Activated CD8-positive, alpha-beta memory T cell treated with anti-CD3 and anti-CD28 coated beads for 1 hour (primary cell): ENCODE measurements at places on chromosomes 12 and 14.

DNA sequence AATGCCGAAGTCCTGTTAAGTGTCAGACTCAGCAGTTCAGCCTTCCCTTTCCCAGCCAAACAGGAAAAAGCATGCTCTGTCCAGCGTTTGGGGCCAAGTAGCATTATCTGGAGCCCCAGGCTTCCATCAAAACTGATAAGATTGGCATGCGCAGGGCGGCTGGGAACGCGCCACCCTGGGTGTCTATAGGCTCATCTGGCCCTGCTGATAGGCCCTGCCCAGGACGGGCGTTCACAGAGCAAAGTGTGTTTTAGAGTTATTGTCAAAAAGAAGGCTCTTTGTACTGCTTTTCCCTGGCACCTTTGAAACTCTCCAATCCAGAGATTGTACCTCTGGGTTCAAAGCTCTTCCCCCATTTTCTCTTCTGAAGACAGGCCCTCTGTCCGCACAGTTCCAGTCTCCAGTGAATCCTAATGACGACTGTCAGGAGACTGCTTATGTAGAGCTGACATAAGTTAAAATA is at the start of gene ART4:
Gene ART4 (minus strand): TSS at position 102 of the 463 bp plus-strand sequence. CDS start 413 bp downstream, outside the sequence.
- no peak for DNase-seq

DNA sequence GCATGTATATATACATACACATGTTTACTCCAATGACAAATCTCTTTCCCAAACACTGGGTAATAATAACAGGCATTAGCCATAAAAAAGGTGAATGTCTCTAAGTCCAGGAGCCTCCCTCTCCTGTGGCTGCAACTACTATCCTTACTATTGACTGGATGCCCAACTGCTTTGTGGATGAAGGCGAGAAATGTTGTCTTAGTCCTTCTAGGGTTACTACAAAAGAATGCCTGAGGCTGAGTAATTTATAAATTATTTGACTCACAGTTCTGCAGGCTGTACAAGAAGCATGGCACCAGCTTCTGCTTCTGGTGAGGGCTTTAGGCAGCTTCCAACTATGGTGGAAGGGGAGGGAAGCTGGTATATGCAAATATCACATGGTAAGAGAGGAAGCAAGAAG is 366.0 kb upstream of the DDHD1 start:
- no peak for DNase-seq

- DNase-seq: no peak
Measured at GRCh38 chr12:56119361-56119796, 1.3 kb downstream of the ZC3H10 start.

DNA sequence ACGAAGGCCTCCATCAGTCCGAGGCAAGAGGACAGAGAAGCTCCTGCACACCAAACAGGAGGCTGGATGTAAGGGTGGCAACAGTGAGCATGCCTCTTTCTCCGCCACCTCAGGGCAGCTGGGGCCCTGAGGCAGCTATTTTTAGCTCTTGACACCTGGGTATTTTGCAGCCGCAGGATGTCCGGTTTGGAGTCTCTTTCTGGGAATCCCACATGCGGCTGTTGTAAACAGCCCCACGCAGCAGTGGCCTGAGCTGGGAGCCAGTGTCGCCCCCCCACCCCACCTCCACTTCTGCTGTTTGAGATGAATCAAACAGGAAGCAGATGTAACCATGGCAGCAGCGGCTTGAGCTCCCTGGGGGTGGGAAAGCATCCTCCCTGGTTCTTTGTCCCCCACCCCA is 11.7 kb downstream of the HDAC7 start:
- no peak for DNase-seq

DNA sequence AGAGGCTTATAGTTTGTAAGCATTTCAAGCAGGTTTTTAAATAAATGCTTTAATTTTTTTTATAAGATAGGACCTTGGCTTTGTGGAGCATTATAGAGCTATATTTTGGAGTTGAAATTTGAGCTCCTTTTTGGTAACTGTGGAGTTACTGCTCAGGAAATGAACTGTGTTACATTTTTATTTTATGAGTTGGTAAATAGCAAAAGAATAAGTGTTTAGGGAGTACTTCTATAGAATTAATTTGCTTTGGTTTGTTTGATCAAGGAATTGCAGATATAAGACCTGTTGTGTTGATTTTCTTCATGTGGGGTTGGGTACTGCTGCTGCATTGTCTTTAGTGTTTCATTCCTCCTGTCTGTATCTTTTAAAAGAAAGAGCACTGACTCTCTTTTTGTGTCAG is 3.5 kb downstream of the ATP2A2 start:
- no peak for DNase-seq

DNA sequence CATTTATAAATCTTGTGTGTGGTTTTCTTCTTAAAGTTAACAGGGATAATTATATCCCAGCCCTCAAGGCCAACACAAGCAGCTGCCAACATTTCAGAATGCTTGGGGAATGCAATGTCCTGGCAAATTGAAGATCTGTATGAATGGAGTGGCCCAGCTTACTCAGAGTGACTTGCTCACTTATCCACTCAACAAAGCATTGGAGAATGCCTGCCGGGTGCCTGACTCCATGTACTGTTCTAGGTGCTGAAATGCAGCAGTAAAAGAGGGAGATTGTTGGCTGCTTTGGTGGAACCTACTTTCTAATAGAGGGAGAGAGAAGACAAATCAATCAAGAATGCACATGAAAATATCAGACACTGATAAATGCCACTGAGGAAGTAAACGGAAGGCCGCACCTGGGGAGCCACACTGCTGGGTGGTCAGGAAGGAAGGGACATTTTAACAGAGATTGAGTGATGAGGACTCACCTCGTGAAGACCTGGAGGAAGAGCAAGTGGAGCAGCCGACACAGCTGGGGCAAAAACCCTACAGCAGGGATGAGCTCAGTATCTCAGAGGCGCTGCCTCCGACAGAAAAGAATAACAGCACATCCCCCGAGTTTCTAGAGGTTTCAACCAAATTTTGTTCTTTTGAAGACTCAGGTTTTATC is 61.2 kb upstream of the VASH1 start:
- no peak for DNase-seq

DNA sequence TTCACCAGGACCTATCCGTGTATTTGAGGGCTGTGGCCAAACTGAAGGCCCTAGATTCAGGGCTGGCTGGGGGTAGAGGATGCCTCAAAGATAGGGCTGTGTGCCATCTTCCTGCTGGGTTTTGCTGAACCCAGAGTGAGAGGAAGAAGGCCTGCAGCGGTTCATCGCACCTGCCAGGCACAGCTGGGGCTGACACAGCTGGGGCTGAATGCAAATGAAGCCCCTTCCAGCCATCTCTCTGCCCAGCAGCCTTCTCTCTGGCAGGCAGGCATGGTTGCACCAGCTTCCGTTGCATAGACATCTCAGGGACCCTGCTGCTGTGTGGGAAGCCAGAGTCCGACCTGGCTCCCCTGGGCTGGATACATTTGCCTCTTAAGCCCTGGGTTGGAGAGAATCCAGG is 152.4 kb downstream of the TSPAN9 start:
- no peak for DNase-seq

- peak; percentile 5 for DNase-seq
Measured at GRCh38 chr12:29103539-29103974, 45.5 kb upstream of the FAR2 start.

DNA sequence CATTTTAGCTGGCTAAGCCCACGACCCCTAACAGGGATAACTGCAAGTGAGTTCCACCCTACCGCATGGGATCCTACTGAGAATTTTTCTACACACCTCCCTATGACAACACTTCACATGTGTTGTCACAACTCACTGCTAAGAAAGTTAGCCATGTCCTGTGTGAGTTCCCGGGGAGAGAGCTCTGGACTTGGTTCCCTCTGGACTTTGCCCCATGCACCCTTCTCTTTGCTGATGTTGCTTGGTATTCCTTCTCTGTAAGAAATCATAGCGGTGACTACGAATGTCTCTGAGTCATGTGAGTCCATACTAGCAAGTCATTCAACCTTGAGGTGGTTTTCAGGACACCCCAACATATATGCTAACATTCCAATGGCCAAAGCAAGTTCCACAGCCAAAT is 9.5 kb upstream of the CDKN3 start:
- DNase-seq: no peak

GRCh38 chr12:111322336-111323250 is 46.3 kb downstream of the PHETA1 start:
- DNase-seq: no peak

DNA sequence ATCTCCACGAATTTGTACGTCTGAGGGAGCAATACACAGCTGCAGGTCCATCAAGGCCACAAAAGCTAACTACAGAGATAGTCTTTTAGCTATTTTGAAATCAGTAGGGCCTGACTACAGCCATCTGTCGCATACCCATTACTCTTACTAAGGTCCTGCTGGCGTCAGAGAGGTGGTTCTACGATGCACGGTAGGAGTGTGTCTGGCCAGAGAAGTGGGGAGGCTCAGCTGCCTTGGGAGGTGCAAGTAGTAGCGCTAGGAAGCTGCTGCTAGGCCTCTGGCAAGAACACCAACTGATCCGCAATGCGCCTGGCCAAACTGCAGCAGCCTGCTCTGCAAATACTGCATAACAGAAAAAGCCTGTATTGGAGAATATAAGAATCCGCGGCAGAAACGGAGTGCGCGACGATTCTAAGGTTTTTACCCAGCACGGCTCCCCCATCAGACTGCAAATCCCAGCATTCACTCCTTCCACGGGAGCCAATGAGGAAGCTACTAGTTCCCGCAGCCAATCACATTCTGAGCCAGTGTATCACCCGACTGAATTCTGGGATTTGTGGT is 743 bp upstream of the CAND1 start:
- DNase-seq: peak; percentile 62

- DNase-seq: no peak
Measured at GRCh38 chr14:52395728-52396127, 81.6 kb downstream of the PTGER2 start.

GRCh38 chr12:52498946-52499345 is 5.9 kb upstream of the KRT6A start:
- DNase-seq: no peak

DNA sequence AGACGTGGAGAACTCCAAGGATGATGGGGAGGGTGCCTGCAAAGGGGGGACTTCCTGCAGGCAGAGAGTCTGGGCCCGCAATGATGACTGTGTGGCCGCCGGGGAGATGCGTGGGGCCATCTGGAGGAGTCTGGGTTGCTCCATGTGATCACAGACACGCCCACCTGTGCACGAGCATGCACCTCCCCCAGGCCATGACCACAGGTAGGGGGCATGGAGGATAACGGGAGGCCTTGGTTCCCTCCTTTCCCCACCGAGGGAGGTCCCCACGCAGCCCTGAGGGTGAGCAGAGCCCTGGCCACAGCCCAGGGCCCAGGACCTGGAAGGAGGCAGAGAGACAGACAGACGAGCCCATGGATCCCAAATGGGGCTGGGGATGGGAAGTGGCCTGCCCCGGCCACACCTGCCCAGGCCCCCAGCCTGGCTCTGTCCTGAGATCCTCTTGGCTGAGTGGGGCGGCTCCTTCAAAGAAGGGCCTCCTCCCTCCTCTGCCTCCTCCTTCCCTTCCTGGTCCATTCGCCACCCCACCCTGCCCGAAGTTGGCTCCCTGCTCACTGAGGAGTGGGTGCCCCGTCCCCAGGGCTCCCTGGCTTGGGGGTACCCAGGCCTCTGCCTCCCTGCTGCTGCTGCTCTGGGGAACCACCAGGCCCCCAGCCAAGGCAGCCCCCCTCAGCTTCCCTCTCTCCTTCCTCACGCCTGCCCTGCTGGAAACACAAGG is 138.2 kb downstream of the CALM1 start:
- DNase-seq: no peak

- no peak for DNase-seq
Measured at GRCh38 chr12:110957652-110958051, 37.3 kb upstream of the MYL2 start.

DNA sequence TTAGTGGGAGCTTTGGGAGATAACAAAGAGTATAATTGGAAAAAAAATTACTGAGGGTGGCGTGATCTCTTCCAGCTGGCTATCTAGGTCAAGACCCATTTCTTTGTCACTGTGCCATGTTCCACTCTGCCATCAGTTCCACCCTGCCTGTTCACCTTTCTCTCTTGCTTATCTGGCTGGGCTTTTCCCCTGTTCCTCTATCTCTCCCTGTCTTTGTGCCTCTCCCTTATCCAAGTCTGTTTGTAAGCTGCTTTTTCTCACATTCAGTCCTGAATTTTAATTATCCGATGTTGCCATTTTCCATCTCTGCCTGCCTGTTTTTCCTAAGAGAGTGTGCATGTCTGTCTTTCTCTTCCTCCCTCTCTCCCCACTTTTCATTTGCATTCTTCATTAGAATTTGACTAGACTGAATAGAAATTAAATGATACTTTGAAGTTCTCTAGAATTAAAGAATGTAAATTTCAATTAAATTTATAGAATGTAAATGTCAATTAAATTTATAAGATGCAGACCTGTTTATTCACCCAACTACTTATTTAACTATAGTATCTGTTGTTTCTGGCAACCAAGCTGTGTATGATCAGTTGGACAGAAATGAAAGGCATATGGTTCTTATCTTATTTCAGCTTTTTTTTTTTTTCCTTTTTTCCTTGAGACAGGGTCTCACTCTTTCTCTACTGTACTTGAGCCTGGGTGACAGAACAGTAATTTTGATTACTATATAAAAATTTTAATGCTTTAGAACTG is 40.9 kb upstream of the A2ML1 start:
- no peak for DNase-seq

DNA sequence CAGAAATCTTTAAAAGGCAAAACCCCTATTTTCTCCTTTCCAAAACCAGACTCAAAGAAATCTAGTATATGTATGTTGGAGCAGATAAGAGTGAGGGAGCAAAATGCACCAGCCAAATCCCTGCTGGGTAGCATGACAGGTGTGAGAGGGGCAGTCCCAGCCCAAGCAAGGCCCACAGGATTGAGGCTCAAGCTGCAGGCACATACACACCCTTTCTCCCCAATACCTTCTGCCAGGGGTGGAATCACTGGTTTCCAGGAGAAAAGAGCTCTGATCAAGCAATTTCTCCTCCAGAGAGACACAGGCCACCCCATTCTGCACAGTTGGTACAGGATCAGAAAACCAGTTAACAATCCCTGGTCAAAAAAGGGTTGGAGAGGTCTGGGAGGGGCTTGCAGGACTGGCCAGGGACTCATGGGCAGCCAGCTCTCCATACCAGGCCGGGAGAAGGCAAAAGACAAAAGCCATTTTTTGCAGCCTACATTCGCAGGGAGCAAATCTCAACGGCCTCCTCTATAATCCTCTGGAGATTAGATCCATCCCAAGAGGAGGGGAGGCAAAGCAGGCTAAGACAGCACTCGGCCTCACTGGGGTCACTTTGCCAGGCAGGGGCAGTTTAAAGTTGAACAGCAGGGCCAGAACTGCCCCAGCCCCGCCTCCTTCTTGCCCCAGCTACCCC is 2.1 kb downstream of the KMT2D start:
- DNase-seq: no peak

- DNase-seq: peak; percentile 27
Measured at GRCh38 chr12:110661337-110661972, 27.5 kb downstream of the HVCN1 start.

- DNase-seq: no peak
Measured at GRCh38 chr12:2551412-2551900, 243.3 kb upstream of the FKBP4 start.

GRCh38 chr12:118682656-118683055 is 298.7 kb upstream of the SRRM4 start:
- DNase-seq: no peak

- no peak for DNase-seq
Measured at GRCh38 chr12:73136386-73136785, 864.2 kb downstream of the TRHDE start.
